Activated B cell treated with CpG ODN at 0.5 μM for 24 hours (primary cell): ENCODE measurements at places on chromosomes 7 and 10.

DNA sequence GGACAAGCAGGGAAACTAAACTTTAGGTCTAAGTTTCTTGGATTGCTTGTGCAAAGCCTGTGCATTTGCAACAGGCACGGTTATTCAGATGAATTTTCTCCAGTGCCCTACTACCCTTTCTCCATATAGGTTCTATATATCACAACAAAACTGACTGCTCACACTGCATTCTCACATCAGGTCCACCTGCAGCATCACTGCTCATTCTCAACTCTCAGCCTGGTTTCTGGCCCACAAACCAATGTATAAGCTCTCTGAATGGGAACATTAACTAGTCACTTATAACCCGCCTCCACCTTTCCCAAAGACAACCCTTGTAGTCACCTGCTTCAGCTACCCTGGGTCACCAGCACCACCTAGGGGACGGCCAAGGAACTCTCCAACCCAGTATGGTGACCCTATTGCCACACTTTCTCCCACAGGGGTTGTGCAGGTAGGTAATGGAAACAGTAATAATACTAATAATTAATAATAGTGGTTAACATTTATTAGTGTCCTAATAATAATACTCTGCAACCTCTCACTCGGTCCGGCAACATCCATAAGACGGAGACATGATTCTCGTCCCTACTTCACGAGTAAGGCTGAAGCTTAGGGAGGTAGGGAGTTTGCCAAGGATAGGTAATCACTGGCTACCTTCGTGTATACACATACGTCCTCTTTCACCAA is 97.3 kb downstream of the CLEC2L start:
- no peak for DNase-seq

DNA sequence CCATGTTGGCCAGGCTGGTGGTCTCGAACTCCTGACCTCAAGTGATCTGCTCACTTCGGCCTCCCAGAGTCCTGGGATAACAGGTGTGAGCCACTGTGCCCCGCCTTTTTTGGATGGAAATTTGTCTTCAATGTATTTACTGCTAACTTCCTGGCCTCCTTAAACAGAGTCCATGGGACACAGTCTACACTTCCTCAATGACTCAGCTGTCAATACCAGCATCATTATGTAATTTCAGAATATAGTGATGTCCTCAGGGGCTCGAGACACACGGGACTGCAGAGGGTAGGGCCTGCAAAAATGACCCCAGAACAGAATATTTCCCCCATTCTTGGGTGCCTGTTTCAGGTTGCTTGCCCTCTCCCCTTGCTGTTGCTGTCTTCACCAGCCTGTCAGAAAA is 31.1 kb downstream of the CAMK2G start:
- no peak for DNase-seq

DNA sequence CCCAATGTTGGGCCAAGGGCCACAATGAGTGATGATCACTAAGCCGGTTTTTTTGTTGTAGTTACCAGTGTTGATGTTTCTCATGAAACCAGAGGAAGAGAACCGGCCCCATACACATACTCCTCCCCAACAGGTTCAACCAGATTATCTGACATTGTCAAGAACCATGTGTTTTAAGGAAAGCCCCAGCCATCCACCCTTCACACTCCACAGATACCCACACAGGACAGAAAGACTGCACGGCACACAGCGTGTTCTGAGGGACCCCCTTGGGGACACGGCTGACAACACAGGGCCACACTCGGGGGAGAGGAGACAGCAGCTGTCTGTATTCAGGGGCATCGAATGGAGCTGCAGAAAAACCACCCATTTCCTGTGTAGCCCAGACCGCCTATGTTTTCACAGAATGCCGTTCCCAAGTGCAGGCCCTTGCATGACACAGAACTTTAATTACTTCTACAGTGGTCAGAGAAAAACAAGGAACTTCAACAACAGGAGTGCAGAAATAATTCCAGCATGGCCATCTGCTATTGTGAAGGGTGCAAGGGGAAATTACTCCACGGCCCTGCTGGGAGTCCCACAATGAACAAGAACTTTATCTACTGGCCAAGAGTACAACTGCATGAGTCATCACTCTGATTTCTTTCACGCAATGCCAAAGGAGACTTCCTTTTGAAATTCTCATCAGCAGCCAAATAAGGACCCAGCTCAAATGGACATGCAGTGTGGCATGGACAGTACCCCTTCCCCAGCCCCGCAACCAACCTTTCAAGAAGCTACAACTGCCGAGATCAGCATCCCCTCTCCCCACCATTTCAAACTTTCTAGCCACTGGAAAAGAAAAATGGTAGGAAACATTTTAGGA is 2.3 kb downstream of the KLF6 start:
- DNase-seq: peak; percentile 69

DNA sequence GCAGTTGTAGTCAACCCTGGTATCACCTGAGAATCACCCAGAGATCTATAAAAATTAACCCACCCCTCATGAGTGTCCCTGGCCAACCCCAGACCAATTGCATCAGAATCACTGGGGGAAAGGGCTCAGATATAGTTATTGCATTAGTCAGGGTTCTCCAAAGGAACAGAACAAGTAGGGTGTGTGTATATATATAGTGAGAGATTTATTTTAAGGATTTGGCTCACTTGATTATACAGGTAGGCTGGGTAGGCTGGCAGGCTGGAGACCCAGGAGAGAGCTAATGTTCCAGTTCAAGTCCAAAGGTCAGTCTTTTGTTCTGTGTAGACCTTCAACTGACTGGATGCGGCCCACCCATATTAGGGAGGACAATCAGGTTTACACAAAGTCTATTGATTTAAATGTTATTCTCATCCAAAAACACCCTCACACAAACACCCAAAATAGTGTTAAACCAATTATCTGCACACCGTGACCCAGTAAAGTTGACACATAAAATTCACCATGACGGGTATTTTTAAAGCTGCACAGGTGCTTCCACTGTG is 372.9 kb upstream of the NFE2L3 start:
- DNase-seq: no peak

GRCh38 chr7:42217548-42217947 is 19.5 kb downstream of the GLI3 start:
- no peak for DNase-seq

- DNase-seq: no peak
Measured at GRCh38 chr10:90396721-90397120, 461.1 kb downstream of the HTR7 start.

DNA sequence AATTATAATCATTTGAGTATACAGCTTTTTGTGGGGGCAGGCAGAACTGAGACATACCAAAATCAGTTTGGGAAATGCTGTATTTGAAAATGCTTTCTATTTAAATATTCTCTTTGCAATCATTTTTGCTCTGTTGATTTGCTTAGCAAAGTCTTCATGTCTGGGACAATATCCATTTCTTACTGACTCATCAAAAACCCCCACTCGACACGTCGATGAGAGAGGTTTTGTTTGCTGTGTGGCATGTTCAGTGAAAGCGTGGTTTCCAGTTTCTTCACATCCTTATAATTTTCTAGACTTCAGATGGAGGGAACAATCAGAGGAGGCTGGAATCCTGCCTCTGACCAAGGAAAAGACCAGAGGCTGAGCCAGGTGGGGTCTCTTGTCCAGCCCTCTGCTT is 28.9 kb downstream of the HTRA1 start:
- DNase-seq: no peak

GRCh38 chr10:78843495-78843894 is 225.3 kb upstream of the ZMIZ1 start:
- DNase-seq: no peak

DNA sequence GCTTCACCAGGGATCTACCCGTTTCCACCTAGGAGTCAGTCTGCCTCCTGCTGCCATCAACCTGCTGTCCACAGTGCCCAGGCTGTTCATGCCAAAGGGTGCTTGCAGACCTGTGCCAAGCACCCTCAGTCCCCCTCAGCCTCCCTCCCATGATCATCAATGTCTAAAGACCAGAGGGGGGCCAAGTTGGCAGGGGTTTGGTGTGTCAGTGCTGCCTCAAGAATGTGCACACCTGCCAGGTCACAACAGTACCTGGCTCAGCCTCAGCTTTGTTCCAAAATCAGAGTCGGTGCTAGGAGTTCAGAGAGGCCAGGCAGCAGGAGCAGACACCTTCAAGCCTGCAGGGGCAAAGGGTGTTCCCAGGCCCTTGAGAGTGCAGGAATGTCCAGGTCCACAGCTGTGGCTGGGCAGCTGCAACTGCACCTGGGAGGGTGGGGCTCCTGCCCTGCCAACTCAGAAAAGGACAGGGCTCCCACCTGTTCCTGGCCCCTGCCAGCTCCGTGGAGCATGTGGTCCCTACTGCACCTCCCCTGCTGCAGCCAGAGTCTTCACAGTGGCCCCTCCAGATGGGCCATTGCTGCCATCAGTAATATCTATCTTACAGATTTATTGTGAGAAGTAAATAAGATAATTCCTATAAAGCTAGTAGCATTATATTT is 219.5 kb downstream of the POLR1F start:
- DNase-seq: no peak

GRCh38 chr10:71243756-71244395 is 31.5 kb downstream of the UNC5B start:
- DNase-seq: no peak

- DNase-seq: no peak
Measured at GRCh38 chr10:13417459-13418126, 69.5 kb upstream of the SEPHS1 start.

DNA sequence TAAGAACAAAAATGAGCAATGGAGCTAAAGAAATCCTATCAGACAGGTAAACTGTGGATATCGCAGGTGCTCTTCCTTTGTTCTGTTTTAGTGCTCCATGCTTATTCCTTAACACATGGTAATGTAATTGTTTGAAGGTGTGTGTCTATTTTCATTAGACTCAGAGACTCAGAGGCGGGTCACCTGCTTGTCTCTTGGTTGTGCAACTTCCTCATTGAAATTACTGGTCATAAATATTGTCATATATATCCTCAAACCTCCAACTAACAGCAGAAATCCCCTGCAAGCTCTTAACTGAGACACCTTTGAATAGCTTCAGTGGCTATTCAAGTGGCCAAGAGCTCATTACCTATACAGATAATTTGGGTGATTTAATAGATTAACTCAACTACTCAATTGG is 177.2 kb downstream of the PTN start:
- no peak for DNase-seq

GRCh38 chr10:78894089-78894840 is 174.5 kb upstream of the ZMIZ1 start:
- no peak for DNase-seq

- no peak for DNase-seq
Measured at GRCh38 chr7:101906291-101907240, 89.1 kb downstream of the CUX1 start.

- no peak for DNase-seq
Measured at GRCh38 chr7:42222125-42222524, 14.9 kb downstream of the GLI3 start.

- no peak for DNase-seq
Measured at GRCh38 chr10:131842351-131843088, 58.3 kb upstream of the PPP2R2D start.

GRCh38 chr10:69232736-69233480 is 12.8 kb downstream of the HKDC1 start:
- DNase-seq: no peak

DNA sequence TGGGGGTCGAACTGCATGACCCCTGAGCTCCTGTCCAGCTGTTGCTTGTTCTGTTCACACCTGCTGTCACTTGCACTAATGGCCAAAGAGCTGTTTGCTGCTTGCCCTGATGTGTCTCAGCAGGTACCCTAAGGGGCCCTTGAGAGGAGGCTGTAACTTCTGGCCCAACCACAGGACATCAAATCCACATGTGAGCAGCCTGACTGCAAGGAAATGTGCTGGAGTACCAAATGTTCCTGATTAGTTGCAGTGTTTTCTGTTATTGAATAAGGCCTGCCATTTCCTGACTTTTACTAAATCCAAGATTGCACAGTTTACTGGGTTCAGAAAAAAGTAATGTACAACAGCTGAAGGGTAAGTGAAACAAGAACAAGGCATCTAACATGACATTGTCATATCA is 91.7 kb upstream of the IL6 start:
- DNase-seq: no peak

DNA sequence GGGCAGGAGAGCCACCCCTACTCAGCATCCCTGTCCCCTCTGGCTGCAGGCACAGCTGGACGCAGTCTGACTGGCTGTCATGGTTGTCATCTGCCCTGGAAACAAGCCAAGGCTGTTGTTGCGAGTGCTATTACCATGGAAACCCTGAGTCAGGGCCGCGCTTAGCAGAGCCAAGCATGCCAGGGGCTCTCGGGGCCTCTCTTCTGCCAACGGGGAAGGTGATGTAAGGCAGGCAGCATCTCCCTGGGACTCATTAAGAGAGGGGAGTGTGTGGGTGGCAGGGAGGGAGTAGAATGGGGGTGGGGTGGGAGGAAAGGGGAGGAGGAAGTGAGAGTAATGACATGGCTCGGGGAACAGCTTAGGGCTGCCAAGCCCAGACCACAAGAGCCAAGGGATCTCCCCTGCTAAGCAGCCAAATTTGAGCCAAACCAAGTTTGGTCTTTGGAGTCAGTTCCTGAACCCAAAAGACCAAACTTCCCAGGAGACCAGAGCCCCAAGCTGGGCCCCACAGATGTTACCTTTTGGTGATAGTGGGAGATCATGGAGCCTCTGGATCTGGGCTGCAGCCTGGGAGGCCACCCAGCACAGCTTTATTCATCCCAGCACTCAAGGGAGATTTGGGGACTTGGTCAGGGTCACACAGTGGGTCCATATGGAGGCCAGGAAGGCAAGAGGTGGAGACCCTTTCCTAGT is 67.6 kb downstream of the TMEM130 start:
- peak; percentile 38 for DNase-seq

DNA sequence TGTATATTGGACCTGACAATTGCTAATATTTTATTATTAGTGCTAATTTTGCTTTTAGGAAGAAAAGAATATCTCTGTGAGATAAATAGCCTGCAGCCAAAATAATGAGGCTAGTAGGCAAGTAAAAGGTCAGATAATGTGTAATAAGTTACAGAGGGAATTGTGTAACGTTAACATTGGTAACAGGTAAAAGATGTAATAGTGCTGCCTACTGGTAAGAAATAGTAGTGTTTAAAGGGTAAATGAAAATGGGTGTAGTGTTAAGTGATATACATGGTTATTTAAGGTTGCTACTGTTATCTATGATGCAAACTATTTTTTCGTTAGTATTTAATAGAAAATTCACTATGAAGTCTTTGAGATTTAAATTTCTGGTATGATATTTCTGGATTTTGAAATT is 9.2 kb upstream of the FOXP2 start:
- DNase-seq: no peak
